ENCODE measurements at places on chromosomes 3 and 15.

DNA sequence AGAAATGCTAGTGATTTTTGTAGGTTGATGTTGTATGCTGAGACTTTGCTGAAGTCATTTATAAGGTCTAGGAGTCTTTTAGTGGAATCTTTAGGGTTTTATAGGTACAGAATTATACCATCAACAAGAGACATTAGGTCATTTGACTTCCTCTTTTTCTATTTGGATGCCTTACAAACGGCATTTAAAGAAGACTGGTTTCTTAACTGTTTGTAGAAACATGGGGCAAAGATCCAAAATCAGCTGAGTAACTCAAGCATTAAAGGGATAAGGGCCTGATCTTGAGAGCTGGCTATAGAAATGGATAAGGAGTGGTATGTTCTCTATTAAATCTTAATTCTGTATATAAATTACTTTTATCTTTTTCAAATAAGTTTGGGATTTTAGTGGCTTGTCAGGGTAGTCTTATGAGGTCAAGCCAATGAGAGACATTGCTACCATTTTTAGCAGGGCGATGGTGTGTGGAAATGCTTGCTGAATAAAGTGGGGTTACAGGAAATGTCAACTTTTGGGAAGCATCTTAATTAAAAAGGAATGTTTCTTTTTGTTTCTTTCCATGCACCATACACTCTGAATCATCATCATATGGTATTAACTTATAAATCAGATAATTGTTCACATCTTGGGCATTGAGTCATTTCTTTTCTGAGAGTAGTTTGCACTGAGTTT is 197.7 kb upstream of the GBE1 start:
- no peak for DNase-seq

DNA sequence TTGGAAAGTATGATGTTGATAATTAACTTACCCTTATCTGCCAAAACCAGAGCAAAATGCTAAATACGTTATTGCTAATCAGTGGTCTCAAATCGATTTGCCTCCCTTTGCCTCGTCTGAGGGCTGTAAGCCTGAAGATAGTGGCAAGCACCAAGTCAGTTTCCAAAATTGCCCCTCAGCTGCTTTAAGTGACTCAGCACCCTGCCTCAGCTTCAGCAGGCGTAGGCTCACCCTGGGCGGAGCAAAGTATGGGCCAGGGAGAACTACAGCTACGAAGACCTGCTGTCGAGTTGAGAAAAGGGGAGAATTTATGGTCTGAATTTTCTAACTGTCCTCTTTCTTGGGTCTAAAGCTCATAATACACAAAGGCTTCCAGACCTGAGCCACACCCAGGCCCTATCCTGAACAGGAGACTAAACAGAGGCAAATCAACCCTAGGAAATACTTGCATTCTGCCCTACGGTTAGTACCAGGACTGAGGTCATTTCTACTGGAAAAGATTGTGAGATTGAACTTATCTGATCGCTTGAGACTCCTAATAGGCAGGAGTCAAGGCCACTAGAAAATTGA is 59.7 kb downstream of the DCUN1D1 start:
- no peak for DNase-seq

DNA sequence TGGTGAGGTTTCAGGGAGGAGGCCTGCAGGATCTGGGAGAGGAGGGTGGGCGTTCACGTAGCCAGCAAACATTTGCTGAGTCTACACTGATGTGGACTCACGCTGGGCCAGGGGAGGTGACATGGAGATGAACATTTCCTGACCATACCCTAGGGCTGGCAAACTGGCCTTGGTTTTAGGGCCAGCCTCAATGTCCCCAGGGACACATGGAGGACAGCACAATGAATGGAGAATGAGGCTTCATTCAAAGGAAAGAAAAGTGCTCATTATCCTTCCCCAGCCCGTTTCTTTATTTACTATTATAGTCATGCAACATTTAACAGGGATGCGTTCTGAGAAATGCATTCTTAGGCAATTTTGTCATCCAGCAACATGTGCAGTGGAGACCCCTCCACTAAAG is 26.8 kb downstream of the ACAN start:
- DNase-seq = no peak

GRCh38 chr15:63887630-63888029 is 53.9 kb upstream of the HERC1 start:
- no peak for DNase-seq

GRCh38 chr3:62622553-62623174 is 249.3 kb upstream of the FEZF2 start:
- DNase-seq = no peak

- DNase-seq = no peak
Observed at GRCh38 chr3:31106912-31107311, 212.5 kb upstream of the GADL1 start.

DNA sequence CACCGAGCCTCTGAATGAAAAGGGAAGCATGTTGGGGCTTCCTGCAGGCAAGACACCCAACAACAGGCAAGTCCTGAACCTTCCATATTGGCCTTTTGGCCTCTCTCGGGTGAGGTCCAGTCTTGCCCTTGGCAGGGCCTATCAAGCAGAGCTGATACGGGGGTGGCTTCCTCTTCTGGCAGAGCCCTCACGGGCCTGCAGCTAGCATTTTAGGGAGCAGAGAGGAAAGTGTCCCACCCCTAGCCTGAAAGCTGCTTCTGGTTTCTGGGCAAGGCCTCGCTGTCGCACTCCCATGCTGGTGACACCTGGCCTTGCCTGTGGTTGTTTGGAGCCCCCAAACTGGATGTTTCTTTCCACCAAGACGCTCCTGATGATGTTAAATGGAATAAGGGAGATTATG is 31.8 kb upstream of the CTSH start:
- no peak for DNase-seq

- no peak for DNase-seq
Observed at GRCh38 chr15:63492541-63493077, 11.8 kb upstream of the USP3 start.

DNA sequence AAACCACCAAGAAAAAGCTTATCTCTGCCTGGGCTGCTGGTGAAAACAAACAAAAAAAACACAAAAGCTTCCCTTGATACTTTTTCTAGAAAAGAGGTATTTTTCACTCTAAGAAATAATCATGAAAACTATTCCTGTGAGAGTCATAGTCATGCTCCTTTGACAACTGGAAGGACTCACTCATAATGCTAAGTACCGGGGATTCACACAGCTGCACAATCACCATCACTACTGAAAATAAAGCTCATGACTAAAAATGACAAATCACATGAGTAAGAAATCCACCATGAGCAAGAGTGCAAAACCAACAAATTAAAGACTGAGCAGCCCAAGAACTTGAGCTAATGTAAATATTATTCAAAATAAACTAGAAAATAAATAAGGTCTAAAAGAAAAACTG is 10.6 kb upstream of the POU1F1 start:
- DNase-seq = no peak

Data from NCI-H1694 treated with DMSO at 0.1 percent for 48 hours (cell line).